ENCODE measurements at places on chromosomes 3 and 15. TPM values are rescaled to one million over a fixed set of nuclear protein-coding genes. Genes with fewer than 3 reads are reported as not detected.
A peak's percentile ranks its signal among the peaks of the same experiment; 100 is the strongest.

DNA sequence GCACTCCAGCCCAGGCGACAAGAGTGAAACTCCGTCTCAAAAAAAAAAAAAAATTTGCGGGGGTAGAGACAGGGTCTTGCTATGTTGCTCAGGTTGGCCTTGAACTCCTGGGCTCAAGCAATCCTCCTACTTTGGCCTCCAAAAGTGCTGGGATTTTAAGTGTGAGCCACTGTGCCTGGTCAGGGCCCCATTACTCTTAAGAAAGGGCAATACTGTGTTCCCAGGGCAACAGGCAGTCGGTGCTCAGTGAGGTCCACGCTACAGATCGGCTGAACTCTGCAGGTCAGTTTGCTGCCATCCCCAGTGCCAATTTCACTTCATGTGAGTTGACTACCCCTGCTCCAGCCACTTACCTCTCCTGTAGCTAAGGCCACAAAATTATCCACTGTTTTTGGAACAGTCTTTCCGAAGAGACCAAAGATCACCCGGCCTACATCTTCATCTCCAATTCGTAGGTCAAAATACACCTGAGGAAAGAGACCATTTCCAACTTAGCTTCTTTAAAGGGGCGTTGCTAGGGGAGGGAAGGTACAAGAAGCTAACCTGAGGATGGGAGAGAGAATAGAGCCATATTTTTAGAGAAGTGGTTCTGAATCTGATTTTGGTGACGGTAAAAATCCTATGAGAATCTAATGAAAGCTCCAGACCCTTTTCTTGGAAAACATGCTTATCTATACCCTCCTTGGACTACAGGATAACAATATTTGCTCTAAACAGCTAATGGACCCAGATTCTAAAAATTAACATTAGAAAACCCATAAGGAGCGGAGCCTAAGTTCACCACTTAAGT, 939 bp downstream of the PPIB start:
- peaks cover 7% of the 10 kb centered on the region for H3K4me1 ChIP-seq
- H3K27me3 ChIP-seq, result no peaks in the 10 kb centered on the region
- H3K4me3 ChIP-seq, result peak overlapping the region; percentile 83
- DNase-seq, result no peak
- H3K27ac ChIP-seq, result peak overlapping the region; percentile 82
- H3K36me3 ChIP-seq, result peaks cover 31% of the 10 kb centered on the region

DNA sequence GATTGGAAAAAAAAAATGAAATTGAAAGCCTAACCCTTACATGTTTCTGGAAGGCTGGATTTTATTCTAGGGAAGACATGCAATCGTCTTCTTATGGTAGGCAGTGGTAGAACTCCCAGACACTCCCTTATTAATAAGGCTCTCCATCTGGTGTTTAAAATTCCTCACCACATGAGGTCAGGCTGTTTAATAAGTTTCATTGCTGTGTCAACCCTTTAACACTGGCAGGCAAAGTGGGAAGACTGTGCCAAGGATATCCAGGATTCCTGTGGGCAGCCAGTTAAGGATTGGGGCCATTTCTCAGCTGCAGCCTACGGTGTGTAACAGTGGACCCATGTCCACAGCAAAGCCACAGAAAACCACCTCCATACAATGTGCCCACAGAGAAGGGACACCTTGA, 225.5 kb upstream of the CHRM5 start:
- DNase-seq, result no peak
- no peaks in the 10 kb centered on the region for H3K27me3 ChIP-seq
- H3K27ac ChIP-seq, result no peak overlapping the region
- H3K4me1 ChIP-seq, result no peaks in the 10 kb centered on the region

Gene MAGEL2
- 0.08 TPM for total RNA-seq

DNA sequence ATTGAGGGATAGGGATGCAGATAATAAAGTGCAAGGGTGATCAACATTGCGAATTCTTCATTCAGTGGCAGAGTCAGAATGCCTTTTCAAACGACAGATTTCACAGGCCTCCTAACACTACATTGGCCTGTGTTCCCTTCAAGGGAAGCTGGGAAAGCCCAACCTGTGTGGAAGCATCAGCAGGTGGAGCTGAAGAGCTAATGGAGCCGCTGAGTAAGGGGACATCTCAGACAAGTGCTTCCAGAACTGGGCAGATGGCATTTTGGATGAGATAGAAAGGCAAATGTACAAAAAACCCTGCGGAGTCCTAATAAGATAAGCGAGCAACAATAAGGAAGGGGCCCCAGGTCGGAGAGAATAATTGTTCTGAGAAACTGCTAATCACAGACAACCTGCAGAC, 8.5 kb upstream of the SLC24A5 start:
- H3K27ac ChIP-seq, result no peak overlapping the region
- H3K27me3 ChIP-seq, result no peaks in the 10 kb centered on the region
- no peaks in the 10 kb centered on the region for H3K4me1 ChIP-seq
- DNase-seq, result no peak
- no peaks in the 10 kb centered on the region for H3K36me3 ChIP-seq
- no peak overlapping the region for H3K4me3 ChIP-seq

DNA sequence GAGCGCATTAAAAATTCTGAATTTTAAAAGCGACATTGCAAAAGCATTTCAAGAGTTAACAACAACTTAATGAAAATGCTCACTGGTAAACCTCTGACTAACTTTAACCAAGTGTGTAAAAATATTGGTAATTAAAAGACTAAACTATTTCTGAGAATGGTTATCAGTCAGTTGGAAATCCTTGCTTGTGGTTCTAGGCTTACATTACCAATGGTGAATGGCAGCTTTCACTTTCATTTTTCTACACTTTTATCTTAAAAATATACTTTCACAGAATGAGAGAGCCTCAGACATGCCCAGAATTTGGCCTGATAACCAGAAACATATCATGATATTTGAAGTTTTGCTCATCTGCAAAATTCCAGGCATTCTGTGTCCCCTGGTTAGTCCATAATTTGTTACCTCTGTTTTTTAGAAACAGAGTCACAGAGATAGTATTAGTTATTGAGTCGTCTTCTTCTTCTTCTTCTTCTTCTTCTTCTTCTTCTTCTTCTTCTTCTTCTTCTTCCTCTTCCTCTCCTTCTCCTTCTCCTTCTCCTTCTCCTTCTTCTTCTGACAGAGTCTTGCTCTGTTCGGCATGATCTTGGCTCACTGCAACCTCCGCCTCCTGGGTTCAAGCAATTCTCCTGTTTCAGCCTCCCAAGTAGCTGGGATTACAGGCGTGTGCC, 5.5 kb upstream of the RNF111 start:
- no peaks in the 10 kb centered on the region for H3K27me3 ChIP-seq
- H3K4me1 ChIP-seq, result peaks cover 4% of the 10 kb centered on the region
- no peak overlapping the region for H3K27ac ChIP-seq
- H3K4me3 ChIP-seq, result no peak overlapping the region
- H3K36me3 ChIP-seq, result no peaks in the 10 kb centered on the region

Gene EFCAB12
- 0.47 TPM for total RNA-seq

Gene CHRNA3
- total RNA-seq, result 2.0 TPM
